ENCODE measurements at places on chromosomes 13 and 19. TPM values are rescaled to one million over a fixed set of nuclear protein-coding genes. Genes with fewer than 3 reads are reported as not detected.

PBX4 gene
- total RNA-seq, result 8.3 TPM

DNA sequence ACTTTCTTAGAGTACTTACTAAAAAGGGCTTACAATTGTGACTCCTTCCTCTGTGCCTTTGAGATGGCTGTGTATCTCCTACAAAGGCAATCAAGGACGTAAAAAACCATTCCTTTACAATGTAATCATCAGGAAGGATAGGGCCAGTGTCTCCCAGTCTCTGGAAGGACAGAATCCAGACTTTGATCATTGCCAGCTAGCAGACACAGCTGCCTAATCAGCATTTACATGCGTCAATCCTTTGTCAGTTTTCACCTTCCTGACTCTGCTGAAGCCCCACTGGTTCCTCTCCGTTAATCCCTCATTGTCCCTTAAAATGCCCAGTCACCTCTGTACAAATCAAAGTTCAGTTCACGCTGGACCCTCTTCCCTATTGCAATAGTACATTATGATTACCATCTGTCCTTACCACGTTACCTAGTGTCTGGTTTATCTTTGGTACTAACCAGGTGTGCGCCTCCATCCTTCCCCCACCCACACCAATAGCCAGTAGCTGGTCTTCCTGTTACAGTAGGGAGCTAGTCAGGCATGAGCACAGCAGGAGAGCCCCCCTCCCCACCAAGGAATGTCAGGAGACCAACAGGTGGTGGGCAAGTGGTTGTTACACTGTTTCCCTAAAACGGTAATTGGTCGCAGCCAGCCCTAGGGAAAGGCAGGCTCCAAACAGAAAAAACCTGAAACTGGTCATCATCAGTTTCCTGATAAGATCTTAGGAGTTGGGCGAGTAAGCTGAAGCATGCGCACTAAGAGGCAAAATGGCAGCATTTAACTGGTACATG is 49.7 kb downstream of the TGDS start:
- H3K27ac ChIP-seq, result no peak overlapping the region
- peaks cover 4% of the 10 kb centered on the region for H3K4me1 ChIP-seq
- H3K36me3 ChIP-seq, result no peaks in the 10 kb centered on the region
- no peak for DNase-seq

GRCh38 chr13:46595136-46595884 is 42.3 kb downstream of the LRCH1 start:
- H3K27me3 ChIP-seq, result no peaks in the 10 kb centered on the region
- no peaks in the 10 kb centered on the region for H3K4me1 ChIP-seq
- H3K4me3 ChIP-seq, result no peak overlapping the region
- no peak overlapping the region for H3K27ac ChIP-seq
- DNase-seq, result no peak
- H3K36me3 ChIP-seq, result no peaks in the 10 kb centered on the region

DNA sequence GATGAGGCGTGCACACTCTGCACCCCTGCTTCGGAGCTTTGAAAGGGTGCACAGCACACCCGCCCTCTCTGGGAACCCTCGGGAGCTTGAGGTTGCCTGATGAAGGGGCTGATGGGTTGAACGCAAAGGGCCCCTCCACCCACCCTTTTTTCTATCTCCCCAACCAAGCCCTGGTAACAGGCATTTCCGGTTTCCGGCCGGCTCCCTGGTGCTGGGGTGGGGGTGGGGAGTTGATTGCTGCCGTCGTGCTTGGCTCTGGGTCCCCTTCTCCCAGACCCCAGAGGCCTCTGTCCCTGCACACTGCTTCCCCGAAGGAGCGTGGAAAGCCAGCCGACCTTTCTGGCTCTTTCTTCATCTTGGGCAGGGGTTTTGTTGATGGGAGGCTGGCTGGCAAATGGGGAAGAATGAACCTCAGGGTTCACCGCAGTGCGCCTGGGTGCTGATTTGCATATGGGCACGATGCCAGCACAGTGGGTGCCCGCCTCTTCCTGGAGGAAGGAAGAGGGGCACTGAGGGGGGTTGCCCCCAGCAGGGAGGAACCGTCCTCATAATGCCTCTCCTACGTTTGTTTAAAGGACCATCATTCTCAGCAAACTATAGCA is 29.1 kb downstream of the VAV1 start:
- no peak overlapping the region for H3K27ac ChIP-seq
- no peak for DNase-seq
- H3K4me3 ChIP-seq, result peak overlapping the region; percentile 38
- H3K27me3 ChIP-seq, result no peaks in the 10 kb centered on the region
- H3K4me1 ChIP-seq, result no peaks in the 10 kb centered on the region
- no peaks in the 10 kb centered on the region for H3K36me3 ChIP-seq

- no peaks in the 10 kb centered on the region for H3K27me3 ChIP-seq
- no peak for DNase-seq
- no peak overlapping the region for H3K27ac ChIP-seq
- no peak overlapping the region for H3K4me3 ChIP-seq
Observed at GRCh38 chr13:76872675-76873074, 13.5 kb downstream of the KCTD12 start.
